ENCODE measurements at places on chromosomes 1 and 21.

DNA sequence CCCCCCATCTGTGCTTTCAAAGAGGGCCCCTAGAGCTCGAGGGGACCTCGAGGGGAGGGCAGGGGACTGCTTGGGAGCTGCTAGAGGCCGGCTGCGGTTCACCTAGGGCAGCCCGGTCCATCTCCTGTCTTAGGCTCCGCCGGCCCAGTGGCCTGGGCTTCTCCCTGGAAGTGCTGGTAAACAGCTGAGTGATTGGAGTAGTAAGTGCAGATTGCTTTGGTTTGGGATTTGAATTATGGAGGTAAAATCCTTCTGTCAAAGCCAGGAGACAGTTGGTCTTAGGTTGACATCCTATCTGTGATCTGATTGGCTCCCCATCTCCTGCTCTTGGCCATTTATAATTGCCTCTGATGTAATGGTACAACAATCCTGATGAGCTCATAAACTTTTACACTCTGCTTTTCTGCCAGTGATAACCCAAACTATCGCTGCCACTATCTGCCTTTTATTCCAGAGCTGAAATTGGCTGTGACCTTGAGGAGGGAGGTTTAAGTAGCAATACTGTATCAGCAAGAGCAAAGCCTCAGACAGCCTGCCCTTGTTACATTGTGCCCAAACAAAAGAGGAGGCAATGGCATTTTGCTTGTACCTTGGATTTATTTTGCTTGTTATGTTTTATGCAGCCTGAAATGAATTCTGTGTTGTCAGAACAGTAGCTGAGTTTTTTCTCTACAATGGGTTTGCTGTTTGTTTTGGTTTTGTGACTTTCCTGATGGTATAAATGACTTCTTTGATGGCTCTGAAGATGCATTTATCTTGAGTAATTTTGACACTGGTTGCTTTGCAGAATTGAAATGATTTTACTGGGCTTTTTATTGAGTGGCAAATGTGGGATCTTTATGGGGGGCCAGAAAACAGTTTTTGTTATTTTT, 2.4 kb downstream of the ARID1A start:
- DNase-seq: no peak

DNA sequence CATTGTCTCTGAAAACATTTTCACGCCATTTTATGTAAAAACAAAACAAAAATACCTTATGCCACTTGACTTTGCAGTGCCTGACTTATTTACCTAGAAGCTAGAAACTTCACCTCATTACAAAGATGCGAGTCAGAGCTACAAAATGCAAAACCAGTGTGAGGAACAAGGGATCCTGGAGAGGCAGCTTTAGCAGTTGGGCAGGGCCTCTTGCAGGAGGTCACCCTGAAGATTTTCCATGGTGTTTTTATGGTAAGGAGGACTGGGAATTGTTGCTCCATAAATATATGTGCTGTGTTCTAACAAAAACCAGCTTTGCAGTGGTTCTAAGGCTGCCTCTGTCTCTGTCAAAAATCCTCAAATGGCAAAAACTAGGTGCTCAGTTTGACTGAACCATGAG, 36.4 kb upstream of the TARBP1 start:
- DNase-seq: no peak

GRCh38 chr1:78427506-78427905, 63.3 kb upstream of the PTGFR start:
- no peak for DNase-seq

DNA sequence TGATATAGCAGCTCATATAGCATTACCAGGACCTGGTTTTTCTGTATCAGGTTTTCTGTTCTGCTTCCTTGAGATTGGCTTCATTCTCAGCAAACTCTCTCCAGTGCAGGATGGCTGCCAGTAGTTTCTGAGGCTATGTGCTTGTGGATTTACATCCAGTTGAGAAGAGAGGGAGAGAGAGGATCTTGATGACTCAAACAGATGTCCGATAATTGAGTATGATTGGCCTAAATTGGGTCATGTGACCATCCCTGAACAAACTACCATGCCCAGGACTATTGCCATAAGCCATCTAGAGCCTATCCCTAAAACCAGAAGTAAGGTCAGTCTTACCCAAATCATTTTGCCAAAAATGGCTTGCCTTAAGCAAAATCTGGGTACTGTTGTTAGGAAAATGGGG, 18.1 kb upstream of the PSMA5 start:
- DNase-seq: no peak

- no peak for DNase-seq
Observed at GRCh38 chr1:10799726-10800125, 3.3 kb upstream of the CASZ1 start.

All from activated gamma-delta T cell (primary cell).